ENCODE measurements at places on chromosomes 11 and 22.

GRCh38 chr11:68312117-68312779 lies at the start of gene LRP5:
LRP5 (plus strand) TSS chr11:68312591; CDS start chr11:68312715, 124 bp downstream.
- peak; percentile 78 for DNase-seq

- DNase-seq: no peak
Measured at GRCh38 chr11:75051043-75051442, 45.6 kb downstream of the OR2AT4 start.

DNA sequence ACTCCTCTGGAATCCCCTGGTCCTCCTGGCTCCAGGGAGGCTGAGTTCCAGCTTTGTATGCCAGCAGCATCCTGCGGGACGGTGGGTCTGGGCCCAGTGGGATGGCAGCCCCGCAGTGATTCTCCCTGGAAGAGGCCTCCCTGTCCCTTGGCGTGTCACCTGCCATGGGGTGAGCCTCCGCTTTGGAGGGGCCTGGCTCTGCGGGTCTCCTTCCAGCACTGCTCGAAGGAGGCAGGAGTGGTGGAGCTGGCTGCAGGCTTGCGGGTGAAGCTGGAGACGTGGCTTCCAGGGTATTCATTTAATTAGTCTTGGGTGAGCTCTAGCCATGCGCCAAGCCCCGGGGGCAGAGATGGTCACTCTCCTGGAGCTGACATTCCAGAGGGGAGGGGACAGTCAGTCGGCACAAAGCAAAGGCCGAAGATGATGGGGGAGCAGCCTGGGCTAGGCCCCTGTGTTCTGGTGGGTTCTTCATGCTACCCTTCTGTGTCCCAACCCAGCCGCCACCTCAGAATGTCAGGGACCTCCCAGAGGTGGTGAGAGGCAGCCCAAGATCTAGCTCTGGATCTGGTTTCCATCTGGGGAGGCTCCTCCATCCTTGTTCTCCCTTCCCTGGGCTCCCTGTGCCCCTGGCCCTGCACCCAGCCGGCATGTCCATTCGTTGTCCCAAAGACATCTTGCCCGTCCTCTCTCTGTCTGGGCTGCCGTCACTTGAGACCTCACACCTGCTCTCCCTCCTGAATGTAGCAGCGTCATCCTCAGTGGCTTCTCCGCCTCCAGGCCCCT lies 1332.5 kb downstream of the BRD1 start:
- DNase-seq: no peak

DNA sequence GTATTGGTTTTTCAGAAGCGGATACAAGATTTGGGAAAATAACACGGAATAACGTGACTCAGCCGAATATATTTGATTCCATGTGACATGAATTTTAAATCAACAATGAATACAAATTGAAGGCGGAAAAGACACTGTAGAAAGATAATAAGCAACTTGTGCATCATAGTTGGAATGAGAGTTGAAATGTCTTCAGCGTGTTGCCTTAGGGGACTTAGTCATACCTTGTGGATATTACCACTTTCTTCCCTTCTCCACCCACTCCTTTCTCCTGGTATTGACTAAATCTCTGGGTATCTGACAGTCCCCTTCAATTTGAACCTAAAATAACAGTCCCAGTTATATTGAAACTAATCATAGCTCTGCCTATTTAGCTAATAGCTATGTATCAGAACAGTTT lies 2373.1 kb upstream of the RAG2 start:
- no peak for DNase-seq

DNA sequence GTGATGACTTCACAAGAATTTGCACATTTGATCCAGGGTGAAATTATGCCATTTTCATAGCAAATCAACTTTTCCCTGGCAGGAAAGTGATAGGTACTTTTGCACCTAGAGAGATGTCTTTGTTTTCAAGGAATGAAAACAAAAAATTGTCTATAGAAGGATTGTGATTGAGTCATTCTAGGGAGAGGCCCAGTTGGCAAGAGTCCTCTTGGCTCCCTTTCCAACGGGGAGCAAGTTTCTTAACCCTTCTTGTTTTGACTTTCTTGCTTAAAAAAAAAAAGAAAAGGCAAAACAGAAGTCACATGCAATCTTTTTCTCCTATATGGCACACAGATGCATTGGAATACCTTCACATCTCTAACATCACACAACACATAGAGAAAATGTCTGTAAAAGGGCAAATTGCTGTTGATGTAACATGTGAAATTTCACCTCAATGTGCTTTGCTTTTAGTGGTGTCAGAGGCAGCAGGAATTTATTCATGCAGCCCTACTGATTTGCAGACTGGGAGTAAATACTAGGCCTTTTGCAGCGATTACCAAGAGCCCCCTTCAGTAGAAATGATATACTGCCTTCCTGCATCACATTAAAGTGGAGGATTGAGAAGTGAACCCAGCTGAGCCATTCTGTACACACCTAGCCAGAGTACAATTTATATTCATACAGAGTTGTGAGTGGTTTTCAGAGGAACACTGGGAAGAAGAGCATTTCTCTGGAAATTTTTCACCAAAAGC lies 290.7 kb upstream of the MPPED2 start:
- no peak for DNase-seq

DNA sequence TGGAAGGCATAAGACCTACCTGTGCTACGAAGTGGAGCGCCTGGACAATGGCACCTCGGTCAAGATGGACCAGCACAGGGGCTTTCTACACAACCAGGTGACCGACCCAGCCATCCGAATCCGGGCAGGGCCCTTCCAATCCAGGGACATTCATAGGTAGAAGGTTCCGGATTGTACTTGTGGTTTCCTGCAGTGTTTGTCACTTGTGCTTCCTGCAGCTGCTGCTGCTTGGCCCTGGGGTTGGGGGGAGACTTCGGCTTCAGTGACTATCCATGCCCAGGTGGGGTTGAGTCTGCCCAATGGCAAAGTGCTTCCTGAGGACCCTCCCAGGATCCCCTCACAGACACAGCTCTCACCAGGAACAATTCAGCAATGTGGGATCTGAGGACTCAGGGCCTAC lies 2.2 kb downstream of the APOBEC3A start:
- no peak for DNase-seq

DNA sequence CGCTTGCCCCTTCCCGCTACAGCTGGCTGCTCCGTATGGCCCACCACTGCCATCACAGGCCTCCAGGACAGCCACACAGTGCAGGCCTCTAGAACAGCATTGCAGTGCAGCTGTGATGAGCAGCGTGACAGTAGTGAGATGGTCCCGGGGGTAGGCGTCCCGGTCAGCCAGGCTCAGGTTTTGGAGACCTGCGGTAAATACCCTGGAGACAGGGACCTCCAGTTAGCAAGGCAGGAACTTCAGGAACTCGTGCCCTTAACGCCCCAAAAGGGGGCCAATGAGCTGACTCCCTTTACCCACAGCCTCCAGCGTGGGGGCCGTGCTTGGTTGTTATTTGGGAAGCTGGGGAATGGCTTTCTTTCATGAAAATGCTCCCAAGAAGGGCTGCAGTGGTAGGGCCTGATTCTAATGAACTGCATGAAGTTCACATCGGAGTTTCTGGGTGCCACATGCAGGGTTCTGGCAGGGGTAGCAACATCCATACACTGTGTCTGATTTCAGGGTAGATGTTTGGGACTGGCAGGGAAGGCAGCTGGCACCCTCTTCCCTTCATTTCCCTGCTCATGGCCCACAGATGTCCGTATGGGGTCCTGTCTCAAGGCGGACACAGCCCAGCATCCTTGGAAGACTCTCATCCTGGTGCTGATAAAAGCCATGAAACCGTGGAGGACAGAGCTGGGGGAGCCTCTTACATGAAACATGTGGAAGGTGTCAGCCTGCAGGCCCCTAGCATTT lies 440.5 kb downstream of the TBC1D22A start:
- DNase-seq: no peak

Data from adipocyte (in vitro differentiated cells).